Putamen (tissue), 1 donor: ENCODE measurements at places on chromosomes 3 and 15.

DNA sequence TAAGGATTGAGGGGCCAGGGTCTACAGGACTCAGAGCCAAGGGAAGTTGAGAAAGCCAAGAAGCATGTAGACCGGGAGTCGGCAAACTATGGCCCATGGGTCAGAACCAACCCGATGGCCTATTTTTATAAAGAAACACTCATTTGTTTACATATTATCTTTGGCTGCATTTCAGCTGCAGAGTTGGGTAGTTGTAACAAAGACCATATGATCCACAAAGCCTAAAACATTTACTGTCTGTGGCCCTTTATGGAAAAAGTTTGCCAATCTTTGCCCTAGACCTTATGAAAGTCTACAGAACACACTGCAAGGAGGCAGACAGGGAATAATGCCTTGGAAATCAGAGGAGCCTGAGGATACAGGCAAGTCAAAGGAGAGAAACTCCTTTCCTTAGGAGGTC is 63.2 kb upstream of the MNS1 start:
- DNase-seq, result no peak

DNA sequence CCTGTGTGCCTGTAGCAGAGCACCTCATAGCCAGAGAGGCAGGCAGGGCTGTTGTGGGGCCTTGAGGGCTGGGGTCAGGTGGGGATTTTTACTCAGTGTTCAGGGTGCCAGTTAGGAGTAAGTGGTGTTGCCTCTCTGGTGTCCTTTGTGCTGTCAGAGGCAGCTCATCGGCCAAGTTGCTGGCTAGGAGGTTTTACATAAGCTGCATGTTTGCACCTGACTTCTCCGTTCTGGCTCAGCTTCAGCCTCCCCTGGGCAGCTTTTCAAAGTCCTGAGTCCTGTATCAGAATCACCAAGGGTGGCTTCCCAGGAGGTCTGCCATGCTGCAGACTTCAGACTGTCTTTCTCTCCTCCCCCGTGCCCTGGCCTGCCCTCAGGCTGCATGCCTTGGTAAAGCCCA is 242.6 kb upstream of the TPM1 start:
- DNase-seq, result no peak

DNA sequence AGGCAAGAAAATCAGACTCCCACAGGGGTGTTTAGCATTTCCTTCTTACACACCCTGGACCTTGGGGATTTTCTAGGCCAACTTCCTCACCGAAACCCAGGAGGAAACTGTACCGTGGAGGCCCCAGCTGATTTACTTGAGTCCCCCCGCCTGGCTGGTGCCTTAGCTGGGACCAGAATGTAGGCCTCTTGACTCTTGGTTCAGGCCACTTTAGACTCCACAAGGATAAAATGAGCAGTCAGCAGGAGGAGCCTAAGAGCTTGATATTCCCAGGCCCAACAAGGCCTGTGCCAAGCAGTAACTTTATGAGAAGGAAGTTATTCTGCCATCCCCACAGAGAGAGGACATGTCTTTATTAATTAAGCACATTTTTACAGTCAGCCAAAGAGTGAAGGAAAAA is 4.6 kb upstream of the APBA2 start:
- no peak for DNase-seq

DNA sequence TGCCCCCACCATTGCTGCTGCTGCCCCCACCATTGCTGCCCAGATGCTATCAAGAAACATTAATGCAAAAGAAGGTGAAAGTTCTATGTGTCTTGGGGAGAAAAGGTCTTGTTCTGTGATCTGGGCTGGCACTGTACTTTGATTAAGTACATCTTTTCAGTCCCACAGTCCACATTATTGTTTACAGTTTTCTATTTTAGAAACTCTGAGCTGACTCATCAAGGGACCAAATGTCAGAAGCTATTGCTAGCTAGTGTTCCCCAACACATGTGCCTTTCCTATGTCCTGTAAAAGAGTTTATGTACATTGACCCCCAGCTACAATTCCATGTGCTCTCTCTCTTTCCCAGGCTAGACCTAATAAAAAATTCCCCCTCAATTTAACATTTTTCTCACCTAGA is 264.7 kb upstream of the NECTIN3 start:
- no peak for DNase-seq

DNA sequence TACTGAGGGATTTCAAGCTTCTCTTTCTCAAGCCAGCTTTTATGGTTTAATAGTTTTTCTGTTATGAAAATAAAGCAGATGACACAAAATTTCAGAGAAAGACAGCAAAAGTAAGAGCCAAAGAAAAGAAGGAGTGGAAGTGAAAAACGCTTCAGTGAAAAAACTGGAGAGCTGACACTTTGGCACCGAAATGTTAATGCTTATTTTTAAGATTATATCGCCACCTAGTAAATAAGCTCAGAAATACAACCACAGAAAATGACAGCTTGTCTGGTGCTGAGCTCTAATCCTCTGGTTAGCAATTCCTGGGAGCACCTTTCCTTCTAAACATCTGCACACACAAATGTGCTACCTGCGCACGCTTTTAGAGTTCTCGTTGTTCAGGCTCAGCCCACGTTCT is 101.6 kb downstream of the ZPLD1 start:
- peak; percentile 25 for DNase-seq

- DNase-seq, result no peak
These were observed 78.1 kb downstream of the STT3B start for GRCh38 chr3:31610700-31611275.

DNA sequence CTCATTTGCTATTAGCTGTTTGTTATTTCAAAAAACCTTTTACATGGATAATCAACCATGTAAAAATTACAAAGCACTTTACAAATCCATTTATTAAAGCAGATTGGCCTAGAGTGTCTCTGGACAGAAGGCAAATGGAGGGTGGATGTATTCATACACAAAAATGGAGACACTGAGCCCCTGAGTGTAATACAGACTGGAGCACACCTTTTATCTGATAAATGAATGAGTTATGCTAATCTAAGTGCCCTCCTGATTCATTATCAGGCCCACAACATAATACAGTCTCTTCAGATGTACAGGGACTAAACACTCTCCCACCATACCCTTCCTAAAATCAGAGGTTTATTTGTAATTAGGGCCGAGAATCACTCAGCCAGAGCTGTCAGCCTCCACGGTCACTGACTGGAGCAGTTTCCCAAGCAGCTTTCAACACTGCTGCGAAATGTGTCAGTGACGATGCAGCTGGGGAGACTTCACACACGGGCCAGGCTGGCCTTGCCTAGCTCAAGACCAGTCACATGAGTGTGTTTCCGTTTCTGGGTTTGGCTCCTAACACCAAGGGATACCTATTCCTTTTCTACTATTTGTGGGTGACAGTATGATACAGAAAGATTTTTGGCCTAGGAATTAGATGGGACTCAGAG is 271.8 kb downstream of the ZIC1 start:
- DNase-seq, result no peak

GRCh38 chr15:87777054-87777561 is 479.4 kb downstream of the NTRK3 start:
- peak; percentile 45 for DNase-seq

- peak; percentile 50 for DNase-seq
These were observed 51.8 kb upstream of the DGKG start for GRCh38 chr3:186413615-186414415.

DNA sequence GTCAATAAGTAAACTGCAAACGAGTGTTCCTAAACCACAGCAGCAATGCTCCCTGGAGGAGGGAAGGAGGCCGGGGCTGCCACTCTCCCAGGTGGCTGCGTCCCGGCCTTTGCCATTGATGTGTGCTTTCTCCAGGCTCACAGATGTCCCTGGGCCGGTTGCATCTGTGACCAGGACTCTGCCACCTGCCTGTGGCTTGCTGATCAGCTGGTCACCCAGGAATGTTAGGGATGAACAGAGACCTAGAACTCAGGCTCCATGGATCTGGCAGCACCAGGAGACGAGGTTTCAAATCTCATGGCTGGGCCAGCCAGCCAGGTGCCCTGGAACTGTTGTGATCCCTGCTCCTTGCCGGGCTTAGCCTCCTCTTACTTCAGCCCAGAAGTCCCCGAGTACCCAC is 65.7 kb downstream of the KLF15 start:
- DNase-seq, result no peak

DNA sequence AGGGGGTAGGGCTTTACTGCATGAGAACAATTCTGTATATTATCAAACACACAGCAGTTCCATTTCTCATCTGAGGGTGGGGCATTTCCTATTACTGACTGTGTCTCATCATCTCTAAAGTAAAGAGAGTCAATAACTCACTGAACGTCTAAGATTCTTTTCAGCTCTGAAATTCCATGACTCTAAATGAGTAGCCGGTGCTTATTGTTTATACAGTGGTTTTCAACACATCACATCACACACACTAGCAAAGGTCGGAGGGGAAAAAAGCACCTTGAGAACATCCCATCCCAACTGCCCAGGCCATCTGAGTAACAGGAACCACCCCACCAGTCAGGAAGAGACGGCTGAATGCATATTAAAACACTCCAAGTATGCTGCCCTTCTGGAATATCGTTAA is 196.0 kb downstream of the SUCLG2 start:
- no peak for DNase-seq
